ENCODE measurements at places on chromosomes 1 and 21. TPM values are rescaled to one million over a fixed set of nuclear protein-coding genes. Genes with fewer than 3 reads are reported as not detected.

Gene SYT2
- total RNA-seq = 2.0 TPM

Gene CCDC185
- total RNA-seq = 17.2 TPM

Gene PI4KB
- 87.9 TPM for total RNA-seq

Gene TMEM79
- total RNA-seq = 4.6 TPM

Gene LCE3E
- not detected for total RNA-seq

Gene TCHHL1
- total RNA-seq = 0.12 TPM

DNA sequence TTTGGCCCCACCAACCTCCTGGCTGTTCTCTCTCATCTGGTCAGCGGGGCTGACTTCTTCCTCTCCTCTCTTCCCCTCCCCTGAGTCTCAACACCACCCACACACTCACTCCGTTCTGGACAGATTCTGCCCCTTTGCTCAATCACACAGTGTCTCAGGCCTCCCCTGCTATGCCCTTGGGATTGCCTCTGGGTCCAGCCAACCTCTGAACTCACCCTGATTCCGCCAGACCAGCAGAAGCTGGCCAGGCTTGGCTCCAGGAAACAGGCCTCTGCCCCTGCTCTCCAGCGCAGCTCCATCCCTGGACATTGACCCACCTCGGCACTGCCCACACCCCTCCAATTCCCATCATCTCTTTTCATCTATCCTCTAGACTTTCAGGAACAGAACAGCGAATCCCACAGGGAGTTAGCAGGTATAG is 22.1 kb downstream of the AHDC1 start:
- peak overlapping the region; percentile 79 for H3K27ac ChIP-seq
- DNase-seq = peak; percentile 64
- H3K4me1 ChIP-seq = peaks cover 61% of the 10 kb centered on the region
- no peaks in the 10 kb centered on the region for H3K27me3 ChIP-seq
- no peak overlapping the region for H3K4me3 ChIP-seq

GRCh38 chr21:44420416-44421205 is 34.7 kb upstream of the LRRC3 start:
- no peaks in the 10 kb centered on the region for H3K36me3 ChIP-seq
- H3K4me1 ChIP-seq = no peaks in the 10 kb centered on the region
- no peaks in the 10 kb centered on the region for H3K27me3 ChIP-seq
- no peak overlapping the region for H3K4me3 ChIP-seq

DNA sequence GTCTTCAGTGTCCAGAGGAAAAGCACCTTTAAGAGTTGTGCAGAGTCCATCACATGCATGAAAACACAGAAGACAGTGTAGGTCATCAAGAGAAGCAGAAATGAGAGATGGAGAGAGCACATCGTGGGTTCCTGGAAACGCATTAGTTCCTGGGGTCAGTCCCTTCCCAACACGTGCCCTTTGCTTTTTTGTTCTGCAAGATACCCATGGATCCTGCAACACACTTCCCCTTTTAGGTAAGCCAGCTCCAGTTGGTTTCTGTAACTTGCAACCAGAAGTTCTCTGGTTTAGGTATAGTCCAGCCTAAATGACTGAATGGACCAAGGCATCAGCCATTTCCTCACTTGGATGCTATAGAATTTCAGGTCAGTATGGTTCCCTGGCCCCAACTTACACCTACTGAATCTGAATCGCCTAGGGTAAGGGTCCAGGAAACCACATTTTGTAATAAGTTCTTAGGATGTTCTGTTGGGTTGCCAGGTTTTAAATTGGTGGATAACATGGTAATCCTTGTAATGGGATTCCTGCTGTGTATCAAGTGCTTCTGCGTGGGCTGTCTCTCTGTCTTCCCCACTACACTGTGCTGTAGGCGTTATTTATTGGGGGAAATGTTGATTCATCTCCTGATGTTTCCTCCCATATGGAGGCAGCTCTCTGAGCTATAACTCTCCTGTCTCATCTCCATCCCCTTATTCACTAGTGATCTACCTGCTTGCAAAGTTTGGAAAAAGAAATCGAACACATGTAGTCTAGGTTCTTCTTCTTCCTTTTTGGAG is 230.6 kb downstream of the TNR start:
- no peaks in the 10 kb centered on the region for H3K27me3 ChIP-seq
- H3K36me3 ChIP-seq = no peaks in the 10 kb centered on the region
- H3K4me1 ChIP-seq = no peaks in the 10 kb centered on the region
- no peak for DNase-seq
- no peak overlapping the region for H3K27ac ChIP-seq
- H3K4me3 ChIP-seq = no peak overlapping the region

DNA sequence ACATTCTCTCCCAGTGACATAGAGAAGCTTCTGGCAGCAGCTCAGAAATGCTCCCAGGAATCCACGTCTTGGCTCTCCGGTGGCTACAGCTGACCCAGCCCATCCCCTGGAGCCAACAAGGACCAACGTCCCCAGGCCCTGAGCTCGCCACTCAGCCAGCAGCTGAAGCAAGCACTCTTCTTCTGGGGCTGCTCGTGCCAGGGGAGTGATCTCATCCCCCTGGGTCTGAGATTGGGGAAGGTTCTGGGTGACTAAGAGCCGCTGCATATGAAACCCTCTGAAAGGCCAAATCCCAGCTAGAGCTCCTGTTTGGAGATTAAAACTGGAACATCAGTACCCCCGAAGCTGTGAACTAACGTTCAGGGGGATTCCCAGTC is 487.9 kb downstream of the NPHP4 start:
- no peak overlapping the region for H3K4me3 ChIP-seq
- H3K27ac ChIP-seq = no peak overlapping the region
- no peaks in the 10 kb centered on the region for H3K27me3 ChIP-seq
- no peaks in the 10 kb centered on the region for H3K4me1 ChIP-seq

GRCh38 chr1:88741413-88741812 is 57.3 kb downstream of the PKN2 start:
- H3K27ac ChIP-seq = no peak overlapping the region
- H3K36me3 ChIP-seq = no peaks in the 10 kb centered on the region
- H3K4me3 ChIP-seq = no peak overlapping the region
- H3K4me1 ChIP-seq = peaks cover 6% of the 10 kb centered on the region

GRCh38 chr1:24351247-24351646 is 32.1 kb downstream of the GRHL3 start:
- no peak overlapping the region for H3K4me3 ChIP-seq
- DNase-seq = no peak
- no peaks in the 10 kb centered on the region for H3K4me1 ChIP-seq

DNA sequence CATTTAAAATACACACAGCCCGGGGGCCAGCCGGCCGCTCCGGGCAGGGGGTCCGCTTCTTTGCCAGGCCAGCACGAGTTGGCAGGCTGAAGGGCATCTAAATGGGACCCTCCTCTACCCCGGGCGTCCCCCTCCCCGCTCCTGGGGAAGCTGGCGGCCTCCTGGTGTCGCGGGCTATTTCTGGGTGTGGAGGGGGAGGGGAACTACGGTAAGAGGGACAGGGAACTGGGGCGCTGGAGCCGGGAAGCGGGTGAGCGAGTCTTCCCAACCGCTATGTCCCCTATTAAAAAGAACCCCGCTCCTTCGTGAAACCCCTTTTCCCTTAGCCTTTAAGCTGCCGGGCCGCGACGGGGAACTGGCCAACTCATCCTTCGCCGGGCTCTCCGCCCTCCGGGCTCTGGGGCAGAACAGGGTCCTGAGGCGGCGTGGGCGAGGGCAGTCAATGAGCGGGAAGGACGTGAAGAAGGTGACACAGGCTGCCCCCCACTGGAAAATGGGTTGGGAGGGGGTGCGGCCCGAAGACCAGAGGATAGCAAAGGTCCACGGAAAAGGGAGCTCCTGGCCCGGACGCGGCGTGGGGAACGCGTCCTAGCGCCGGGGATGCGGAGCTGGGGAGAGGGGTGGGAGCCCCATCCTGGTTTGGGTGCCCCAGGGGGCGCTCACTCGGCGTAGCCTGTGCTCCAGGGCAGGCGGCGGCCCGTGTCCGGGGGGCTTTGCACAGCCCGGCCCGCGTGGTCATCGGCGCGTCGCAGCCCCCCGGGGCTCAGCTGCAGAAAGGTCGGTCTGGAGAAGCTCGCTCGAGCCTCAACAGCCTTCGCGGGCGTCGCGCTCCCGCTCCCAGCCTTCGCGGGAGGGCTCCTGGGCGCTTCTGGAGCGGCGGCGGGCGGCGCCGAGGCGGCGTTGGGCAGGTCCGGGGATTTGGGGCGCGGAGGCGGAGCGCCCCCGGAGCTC is 544 bp downstream of the PPM1J start:
- DNase-seq = no peak
- H3K4me3 ChIP-seq = peak overlapping the region; percentile 68
- H3K36me3 ChIP-seq = no peaks in the 10 kb centered on the region
- peak overlapping the region; percentile 68 for H3K27ac ChIP-seq
- no peaks in the 10 kb centered on the region for H3K27me3 ChIP-seq

DNA sequence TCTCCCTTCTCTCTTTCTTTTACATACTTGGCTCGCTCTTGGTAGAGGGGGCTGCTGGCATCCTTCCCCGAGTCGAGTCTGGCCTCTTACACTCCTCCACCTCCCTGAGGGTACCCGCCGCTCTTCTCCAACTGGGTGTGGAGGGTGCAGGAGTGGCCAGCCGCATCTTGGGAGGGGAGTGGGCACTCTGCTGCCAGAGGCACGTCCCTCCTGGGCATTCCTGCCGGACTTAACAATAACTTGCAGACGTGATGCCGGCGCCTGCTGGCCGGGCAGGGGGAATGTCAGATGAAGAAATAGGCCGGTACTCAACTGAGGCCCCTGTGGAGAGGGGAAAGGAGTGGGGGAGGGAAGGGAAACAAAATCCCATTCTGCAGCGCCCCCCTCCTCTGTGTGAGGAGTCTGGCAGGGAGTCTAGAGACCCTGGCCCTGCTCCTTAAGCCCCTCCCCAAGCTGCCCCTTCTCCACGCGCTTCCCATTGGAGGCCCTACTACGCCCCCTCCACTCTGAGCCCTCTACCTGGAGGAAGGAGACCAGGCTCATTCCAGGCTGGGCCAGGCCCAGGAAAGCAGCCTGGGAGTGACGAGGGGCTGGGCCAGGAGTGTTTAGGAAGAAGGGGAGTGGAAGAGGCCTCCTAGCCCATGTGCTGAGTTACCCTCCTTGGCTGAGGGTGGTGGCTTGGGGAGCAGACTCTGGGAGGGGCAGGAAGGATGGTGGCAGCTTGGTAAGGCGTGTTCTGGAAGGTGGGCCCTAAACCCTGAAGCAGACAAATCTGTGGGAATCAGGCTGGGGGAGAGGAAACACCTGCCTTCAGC is 1.8 kb downstream of the ATP2B4 start:
- H3K36me3 ChIP-seq = no peaks in the 10 kb centered on the region
- H3K4me3 ChIP-seq = peak overlapping the region; percentile 76
- H3K4me1 ChIP-seq = peaks cover 41% of the 10 kb centered on the region
- H3K27me3 ChIP-seq = no peaks in the 10 kb centered on the region
- DNase-seq = peak; percentile 56
